ENCODE measurements at places on chromosomes 7 and 10. TPM values are rescaled to one million over a fixed set of nuclear protein-coding genes. Genes with fewer than 3 reads are reported as not detected.

- no peaks in the 10 kb centered on the region for H3K4me1 ChIP-seq
- DNase-seq = no peak
- no peaks in the 10 kb centered on the region for H3K36me3 ChIP-seq
- no peak overlapping the region for H3K4me3 ChIP-seq
These were observed 125.7 kb downstream of the PRPF18 start for GRCh38 chr10:13712476-13712836.

- H3K4me3 ChIP-seq = no peak overlapping the region
- DNase-seq = no peak
- peaks cover 29% of the 10 kb centered on the region for H3K4me1 ChIP-seq
- H3K27me3 ChIP-seq = no peaks in the 10 kb centered on the region
- H3K27ac ChIP-seq = no peak overlapping the region
- no peaks in the 10 kb centered on the region for H3K36me3 ChIP-seq
These were observed 166.9 kb downstream of the GLI3 start for GRCh38 chr7:42070068-42070467.

- no peak overlapping the region for H3K27ac ChIP-seq
- H3K4me3 ChIP-seq = no peak overlapping the region
- peaks cover 28% of the 10 kb centered on the region for H3K4me1 ChIP-seq
- peaks cover 3% of the 10 kb centered on the region for H3K36me3 ChIP-seq
These were observed 223.1 kb upstream of the KLF14 start for GRCh38 chr7:130957137-130957513.

The CDNF gene
- not detected for polyA plus RNA-seq

GRCh38 chr10:48195803-48196202, 78.7 kb downstream of the FRMPD2 start:
- no peak overlapping the region for H3K4me3 ChIP-seq
- no peaks in the 10 kb centered on the region for H3K4me1 ChIP-seq
- no peak for DNase-seq
- no peaks in the 10 kb centered on the region for H3K27me3 ChIP-seq
- no peak overlapping the region for H3K27ac ChIP-seq

The SLC39A12 gene
- not detected for polyA plus RNA-seq

- peak overlapping the region; percentile 72 for H3K27ac ChIP-seq
- peaks cover 12% of the 10 kb centered on the region for H3K27me3 ChIP-seq
- peak; percentile 87 for DNase-seq
- peaks cover 40% of the 10 kb centered on the region for H3K4me1 ChIP-seq
- no peaks in the 10 kb centered on the region for H3K36me3 ChIP-seq
These were observed 7.2 kb downstream of the RBM20 start for GRCh38 chr10:110651044-110651958.

The TMEM176A gene
- 126 TPM for polyA plus RNA-seq

GRCh38 chr7:36440880-36441279, 51.2 kb downstream of the ANLN start:
- H3K27ac ChIP-seq = no peak overlapping the region
- no peaks in the 10 kb centered on the region for H3K4me1 ChIP-seq
- H3K4me3 ChIP-seq = no peak overlapping the region
- H3K36me3 ChIP-seq = no peaks in the 10 kb centered on the region
- no peaks in the 10 kb centered on the region for H3K27me3 ChIP-seq

DNA sequence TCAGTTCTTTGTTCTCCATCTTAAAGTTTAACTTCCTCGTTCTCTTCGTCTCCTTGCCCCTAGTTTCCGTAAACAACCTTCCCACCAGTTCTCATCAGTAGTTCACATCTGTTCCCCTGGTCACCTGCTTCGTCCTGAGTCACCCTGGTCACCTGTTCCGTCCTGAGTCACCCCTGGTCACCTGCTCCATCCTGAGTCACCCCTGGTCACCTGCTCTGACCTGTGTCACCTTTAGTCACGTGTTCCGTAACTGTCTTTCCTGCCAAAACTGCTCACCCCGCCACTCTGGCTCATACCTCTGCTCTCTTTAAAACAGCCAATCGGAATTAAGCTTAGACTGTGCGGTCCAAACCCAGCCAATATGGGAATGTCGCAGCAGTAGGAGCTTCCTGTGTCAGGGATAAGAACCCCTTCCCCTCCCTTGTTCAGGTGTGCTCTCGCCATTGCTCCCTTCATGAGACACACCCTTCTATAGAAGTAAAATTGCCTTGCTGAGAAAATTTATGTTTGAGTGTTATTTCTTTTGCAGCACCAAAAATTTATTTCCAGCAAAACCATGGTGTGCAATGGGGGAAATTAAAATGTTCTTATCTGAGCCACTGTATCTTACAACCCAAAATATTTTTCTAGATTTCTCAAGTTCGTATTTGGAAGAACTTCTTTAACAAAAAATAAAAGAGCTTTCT, 112.2 kb downstream of the VIM start:
- no peak overlapping the region for H3K27ac ChIP-seq
- DNase-seq = no peak
- H3K27me3 ChIP-seq = no peaks in the 10 kb centered on the region
- H3K36me3 ChIP-seq = no peaks in the 10 kb centered on the region

DNA sequence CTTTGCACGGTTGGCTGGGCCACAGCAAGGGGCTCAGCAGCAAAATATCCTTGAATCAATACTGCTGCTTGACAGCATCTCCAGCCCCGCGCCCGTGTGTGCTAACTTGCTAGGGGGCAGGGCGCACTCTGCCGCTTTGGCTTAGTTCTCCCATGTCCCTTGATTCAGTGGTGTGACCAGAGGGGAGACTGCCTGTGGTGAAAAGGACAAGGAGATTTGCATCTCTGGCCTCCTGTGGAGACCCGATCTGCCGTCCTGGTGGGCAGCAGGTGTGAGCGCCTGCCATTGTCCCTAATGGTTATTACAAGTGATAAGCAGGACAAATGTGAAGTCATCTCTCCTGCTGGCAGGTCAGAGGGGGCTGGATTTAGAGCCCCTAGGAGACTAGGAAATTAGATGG, 500.2 kb upstream of the GALNT17 start:
- no peak overlapping the region for H3K4me3 ChIP-seq
- H3K27me3 ChIP-seq = no peaks in the 10 kb centered on the region
- no peaks in the 10 kb centered on the region for H3K4me1 ChIP-seq
- H3K27ac ChIP-seq = no peak overlapping the region
- H3K36me3 ChIP-seq = no peaks in the 10 kb centered on the region

DNA sequence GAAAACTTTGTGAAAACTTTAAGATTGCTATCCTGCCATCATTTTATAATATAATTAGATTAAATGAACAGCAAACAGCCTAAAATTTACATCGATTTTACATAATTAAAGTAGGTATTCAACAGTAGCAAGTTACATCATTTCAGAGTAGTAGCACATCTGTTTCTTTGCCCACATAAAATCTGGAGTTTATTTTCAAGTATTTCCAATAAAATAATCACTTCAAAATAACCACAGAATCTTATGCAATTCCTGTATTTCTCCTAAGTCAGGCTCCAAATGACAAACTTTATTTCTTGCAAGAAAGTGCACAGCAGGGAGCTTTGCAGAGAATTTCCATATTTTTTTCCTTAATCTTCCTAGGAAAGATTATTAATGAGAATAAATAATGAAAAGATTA, 82.6 kb downstream of the CUBN start:
- no peak for DNase-seq
- no peaks in the 10 kb centered on the region for H3K27me3 ChIP-seq
- H3K36me3 ChIP-seq = no peaks in the 10 kb centered on the region
- no peaks in the 10 kb centered on the region for H3K4me1 ChIP-seq

The UCN3 gene
- not detected for polyA plus RNA-seq

DNA sequence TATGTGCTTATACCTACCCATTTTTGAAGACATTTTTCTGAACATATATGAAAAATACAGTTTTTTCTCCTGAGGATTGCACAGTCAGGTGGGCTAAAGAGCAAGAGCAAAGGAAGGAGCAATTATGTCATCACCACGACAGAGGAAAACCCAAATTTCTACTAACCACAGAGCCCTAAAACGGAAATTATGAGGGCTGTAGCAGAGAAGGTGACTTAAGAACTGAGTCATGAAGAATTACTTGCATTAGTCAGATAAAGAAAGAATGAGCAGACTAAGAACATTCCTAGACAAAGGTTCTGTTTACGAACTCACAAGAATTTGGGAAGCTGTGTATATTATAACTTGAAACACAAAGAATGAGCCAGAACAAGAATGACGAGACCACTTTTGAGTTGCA, 974.4 kb downstream of the NXPH1 start:
- no peak overlapping the region for H3K27ac ChIP-seq
- no peaks in the 10 kb centered on the region for H3K36me3 ChIP-seq
- H3K4me3 ChIP-seq = no peak overlapping the region
- H3K4me1 ChIP-seq = no peaks in the 10 kb centered on the region

GRCh38 chr7:146635205-146636032, 518.8 kb downstream of the CNTNAP2 start:
- DNase-seq = no peak
- no peak overlapping the region for H3K4me3 ChIP-seq
- H3K36me3 ChIP-seq = no peaks in the 10 kb centered on the region
- no peak overlapping the region for H3K27ac ChIP-seq
- no peaks in the 10 kb centered on the region for H3K4me1 ChIP-seq
- H3K27me3 ChIP-seq = no peaks in the 10 kb centered on the region

- no peaks in the 10 kb centered on the region for H3K27me3 ChIP-seq
- H3K4me1 ChIP-seq = peaks cover 59% of the 10 kb centered on the region
- no peaks in the 10 kb centered on the region for H3K36me3 ChIP-seq
- peak overlapping the region; percentile 55 for H3K27ac ChIP-seq
- no peak for DNase-seq
These were observed 11.0 kb downstream of the MPP7 start for GRCh38 chr10:28291881-28292297.

DNA sequence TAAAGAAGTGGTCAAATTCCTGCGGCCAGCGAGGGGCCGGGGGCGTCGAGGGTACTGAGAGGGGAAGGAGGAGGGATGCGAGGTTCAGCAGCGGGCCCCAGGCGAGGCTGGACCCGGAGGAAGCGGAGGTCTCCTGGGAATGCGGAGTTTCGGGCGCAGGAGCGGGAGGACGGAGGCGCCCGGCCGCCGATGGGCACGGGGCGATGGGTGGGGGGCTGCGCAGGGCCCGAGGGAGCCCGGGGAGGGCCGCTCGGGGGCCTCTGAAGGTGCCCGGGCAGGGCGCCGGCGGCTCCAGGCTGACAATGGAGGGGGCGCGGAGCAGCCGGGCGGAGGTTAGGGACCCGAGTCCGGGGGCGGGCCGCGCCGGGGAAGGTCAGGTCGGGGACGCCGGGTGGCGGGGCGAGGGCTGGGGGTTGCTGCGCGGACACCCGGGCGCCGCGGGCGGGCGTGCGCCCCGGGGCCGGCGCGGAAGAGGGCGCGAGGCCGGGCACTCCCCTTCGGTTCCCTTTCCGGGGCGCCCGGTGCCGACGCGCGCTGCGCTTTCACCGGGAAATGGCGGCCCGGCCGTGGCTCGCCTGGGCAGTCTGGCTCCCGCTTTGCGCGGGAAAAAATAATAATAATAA, 683 bp downstream of the MACROH2A2 start:
- no peak for DNase-seq
- H3K4me1 ChIP-seq = peaks cover 17% of the 10 kb centered on the region
- peak overlapping the region; percentile 79 for H3K27ac ChIP-seq
- H3K4me3 ChIP-seq = peak overlapping the region; percentile 76
- H3K27me3 ChIP-seq = no peaks in the 10 kb centered on the region
- no peaks in the 10 kb centered on the region for H3K36me3 ChIP-seq

- no peaks in the 10 kb centered on the region for H3K4me1 ChIP-seq
- H3K4me3 ChIP-seq = no peak overlapping the region
- no peak overlapping the region for H3K27ac ChIP-seq
- no peaks in the 10 kb centered on the region for H3K36me3 ChIP-seq
- no peaks in the 10 kb centered on the region for H3K27me3 ChIP-seq
These were observed 225.0 kb downstream of the SDHAF3 start for GRCh38 chr7:97342512-97342911.

DNA sequence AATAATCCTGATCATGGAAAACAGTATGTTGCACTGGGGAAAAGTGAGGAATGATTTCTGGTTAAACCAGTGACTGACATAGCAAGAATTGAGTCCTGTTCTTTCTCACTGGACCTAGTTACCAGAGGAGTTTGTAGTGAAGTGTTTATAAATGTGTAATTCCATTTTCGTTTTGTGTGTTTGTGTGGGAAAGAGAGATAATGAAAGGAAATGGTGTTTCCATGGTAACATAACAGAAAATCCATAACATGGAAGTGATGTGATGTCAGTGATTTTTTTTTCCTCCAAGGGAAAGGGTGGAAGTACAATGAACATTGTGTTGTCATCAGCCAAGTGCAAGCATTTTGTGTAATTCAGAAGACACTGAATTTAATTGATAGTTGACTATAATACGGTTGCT, 283.9 kb downstream of the PLXDC2 start:
- no peak for DNase-seq
- no peak overlapping the region for H3K4me3 ChIP-seq
- peaks cover 7% of the 10 kb centered on the region for H3K4me1 ChIP-seq

DNA sequence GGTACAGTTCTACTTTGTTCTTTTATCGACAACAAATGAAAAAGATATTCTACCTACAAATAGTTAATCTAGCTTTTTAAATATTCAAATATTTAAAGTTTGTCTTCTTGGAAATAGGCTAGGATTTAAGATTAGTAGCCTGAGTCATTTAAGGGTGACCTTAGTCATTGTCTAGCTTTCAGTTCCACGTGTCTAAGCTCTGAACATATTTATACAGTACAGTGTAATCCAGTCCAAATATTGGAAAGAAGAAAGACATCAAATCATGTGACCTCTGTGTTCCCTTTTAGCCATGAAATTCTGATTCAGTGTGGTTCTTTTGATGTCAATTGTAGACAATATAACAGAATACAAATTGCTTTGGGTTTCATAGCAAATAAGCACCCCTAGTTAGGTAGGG, 121.1 kb downstream of the MALRD1 start:
- no peaks in the 10 kb centered on the region for H3K36me3 ChIP-seq
- H3K4me1 ChIP-seq = no peaks in the 10 kb centered on the region
- H3K4me3 ChIP-seq = no peak overlapping the region
- no peak for DNase-seq

DNA sequence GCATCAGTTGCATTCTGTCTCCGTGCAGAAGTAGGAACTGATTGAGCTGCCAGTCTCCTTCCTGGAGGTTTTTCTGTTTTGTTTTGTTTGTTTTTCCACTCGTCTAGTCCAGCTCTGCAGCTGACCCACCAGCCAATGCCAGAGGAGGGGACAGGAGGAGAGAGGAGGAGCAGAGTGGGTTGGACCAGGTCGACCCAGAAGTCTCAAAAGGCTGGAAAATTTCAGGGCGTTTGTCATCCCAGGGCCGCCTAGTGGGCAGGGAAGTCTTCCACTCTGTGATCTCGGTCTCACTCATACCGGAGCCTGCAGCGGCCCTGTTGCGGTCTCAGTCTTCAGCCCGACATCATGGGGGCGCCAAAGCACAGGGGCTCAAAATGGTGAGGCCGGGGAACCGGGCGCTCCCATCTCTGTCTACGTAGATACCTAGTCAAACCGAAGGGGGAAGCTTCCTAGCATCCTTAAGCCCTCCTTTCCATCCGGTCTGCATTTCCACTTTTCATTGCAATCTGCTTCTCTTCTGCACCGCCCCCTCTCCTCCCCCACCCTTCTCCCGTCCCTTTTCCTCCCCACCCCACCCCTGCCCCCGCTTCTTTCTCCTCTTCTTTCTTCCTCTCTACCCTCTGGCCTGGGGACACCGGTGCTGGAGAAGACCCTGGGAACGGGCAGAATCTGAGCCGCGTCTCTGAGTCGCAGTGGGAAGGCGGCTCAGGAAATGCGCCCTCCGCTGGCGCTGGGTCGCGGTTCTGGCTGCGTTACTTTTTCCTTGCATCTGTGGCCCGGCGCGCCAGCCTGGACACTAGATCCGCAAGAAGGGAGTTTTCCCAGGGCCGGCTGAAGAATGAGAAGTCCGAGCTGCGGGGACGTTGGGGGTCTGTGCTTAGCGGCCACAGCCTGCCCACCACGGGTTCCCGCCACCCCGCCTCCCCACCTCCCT, 16.2 kb upstream of the PAX2 start:
- H3K27ac ChIP-seq = no peak overlapping the region
- H3K36me3 ChIP-seq = no peaks in the 10 kb centered on the region
- peaks cover 89% of the 10 kb centered on the region for H3K27me3 ChIP-seq

Measured in sigmoid colon (tissue), 7 donors.